ENCODE measurements at places on chromosomes 5 and 9.

DNA sequence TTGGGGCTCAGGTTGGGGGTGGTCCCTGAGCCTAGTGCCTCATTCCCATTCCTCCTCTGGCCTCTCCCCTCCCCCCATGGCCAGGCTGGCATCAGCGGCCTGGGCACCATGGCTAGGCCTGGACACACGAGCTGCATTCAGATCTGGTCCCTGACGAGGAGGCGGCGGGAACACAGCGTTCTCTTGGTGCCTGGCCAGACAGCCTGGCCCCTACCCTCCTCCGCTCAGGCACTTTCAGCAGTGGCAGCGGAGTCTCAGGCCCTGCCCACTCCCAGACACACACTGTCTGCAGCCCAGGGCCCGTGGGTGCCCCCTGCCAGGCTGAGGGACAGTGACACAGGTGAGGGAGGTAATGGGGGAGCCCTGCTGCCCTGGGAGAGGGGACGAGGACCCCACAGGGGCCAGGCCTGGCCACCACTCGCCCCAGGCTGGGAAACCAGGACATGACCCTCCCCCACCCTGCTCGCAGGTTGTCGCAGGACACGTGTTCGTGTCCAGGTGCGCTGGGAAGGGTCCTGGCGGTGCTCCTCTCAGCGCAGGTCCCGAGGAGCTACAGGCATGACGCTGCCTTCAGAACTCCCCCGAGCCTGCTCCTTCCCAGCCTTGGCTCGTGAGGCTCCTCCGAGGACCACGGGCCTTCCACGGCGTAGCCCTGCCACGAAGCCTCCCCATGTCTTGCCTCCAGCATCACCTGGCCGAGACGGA lies 19.9 kb upstream of the UBAC1 start:
- DNase-seq, result no peak

GRCh38 chr5:149228618-149229297 lies 42.9 kb upstream of the AFAP1L1 start:
- DNase-seq, result peak; percentile 88

DNA sequence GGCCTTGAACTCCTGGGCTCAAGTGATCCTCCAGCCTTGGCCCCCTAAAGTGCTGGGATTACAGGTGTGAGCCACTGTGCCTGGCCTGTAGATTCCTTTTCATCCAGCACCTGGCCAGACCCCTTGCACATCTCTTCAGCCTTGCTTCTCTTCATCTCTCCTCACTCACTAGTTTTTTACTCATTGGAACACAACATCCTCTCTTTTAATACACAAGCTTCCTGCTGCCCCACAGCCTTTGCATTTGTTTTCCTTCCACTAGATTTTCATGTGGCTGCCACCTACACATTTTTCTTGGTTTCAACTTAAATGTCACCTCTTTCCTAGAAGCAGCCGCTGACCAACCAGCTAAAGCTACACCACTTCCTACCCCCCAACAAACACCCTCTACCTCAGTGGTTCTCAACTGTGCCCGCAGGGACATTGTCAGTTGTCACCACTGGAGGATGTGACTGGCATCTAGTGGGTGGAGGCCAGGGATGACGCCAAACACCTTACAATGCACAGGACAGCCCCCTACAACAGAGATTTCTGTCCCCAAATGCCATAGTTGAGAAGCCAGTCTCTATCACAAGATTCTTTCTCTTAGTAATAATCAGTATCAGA lies 33.7 kb downstream of the HAVCR1 start:
- no peak for DNase-seq

DNA sequence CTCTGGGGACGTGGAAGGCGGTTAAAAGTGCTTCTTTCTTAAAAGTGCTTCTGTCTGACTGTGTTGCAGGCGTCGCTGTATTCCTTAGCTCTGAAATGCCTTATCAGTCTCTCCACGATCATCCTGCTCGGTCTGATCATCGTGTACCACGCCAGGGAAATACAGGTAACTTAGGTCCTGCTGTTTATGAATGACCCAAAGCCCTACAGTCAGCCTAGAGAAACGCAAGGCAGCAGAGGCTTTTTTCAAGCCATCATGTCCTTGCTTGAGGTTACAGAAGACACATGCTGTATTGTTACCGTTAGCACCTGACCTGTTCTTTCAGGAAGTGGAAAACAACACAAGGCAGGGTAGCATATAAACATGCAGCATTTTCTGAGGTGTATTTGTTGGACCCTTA lies 2.0 kb downstream of the KCNN2 start:
- DNase-seq, result peak; percentile 4

DNA sequence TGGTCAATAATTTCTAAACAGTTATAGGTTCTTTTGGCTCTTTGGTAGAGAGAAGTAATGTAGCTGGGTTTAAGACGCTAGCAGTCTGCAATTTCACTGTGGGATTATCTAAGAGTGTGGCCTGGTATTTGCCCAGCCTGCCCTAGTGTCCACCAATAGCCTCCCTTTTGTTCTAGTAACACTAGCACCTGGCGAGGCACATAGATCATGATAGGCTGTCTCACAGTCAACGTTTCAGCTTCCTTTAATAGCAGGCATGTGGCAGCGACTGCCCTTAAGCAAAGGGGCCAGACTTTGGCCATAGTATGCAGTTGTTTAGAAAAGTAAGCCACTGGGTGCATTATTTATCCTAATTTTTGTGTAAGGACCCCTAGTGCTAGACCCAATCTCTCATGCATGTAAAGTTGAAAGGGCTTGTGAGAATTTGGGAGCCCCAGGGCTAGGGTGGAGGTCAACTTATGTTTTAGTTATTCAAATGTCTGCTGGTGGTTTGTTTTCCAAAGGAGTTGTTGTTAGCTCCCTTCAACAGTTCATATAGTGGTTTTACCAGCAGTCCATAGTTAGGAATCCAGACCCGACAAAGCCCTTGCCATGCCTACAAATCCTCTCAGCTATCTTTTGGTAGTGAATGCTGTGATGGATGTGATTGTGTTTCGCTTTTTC lies 274.3 kb downstream of the HTR1A start:
- DNase-seq, result no peak

- DNase-seq, result peak; percentile 16
These were observed 112.5 kb downstream of the FAM114A2 start for GRCh38 chr5:153926201-153926600.

- peak; percentile 14 for DNase-seq
These were observed 236.5 kb downstream of the DMRTA1 start for GRCh38 chr9:22682961-22683699.

DNA sequence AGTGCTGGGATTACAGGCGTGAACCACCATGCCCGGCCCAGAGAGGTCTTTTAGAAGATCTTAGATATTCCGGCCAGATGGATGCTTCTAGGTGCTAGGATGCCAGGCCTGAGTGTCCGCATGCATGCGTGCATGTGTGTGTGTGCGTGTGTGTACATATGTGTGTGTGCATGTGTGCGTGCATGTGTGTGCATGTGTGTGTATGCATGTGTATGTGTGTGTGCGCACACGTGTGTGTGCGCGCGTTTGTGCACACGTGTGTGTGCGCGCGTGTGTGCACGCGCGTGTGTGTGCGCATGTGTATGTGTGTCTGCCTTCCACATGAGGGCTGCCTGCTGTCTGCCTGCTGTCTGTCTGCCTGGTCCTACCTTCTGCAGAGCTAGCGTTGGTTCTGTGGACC lies 88.0 kb upstream of the FCN2 start:
- no peak for DNase-seq

- no peak for DNase-seq
These were observed 244.4 kb downstream of the FSTL4 start for GRCh38 chr5:133367984-133368383.

DNA sequence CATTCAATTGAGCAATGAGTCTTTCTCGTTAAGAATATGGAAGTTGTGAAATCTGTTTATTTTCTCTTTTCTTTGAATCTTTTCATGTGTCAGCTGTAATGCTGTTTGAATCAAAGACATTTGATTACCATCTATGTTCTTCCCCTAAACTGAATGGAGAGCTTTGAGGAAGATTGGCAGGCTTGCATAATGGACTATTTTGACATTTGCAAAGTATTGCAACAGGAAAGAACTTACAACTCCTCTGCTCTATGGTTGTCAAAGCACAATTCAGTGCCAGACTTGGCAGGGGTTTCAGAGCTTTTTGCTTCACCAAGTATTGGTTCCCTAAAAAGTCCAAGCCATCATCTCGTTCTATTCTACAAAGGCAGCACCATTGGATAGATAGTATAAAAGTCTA lies 549.0 kb upstream of the NUDT12 start:
- no peak for DNase-seq

DNA sequence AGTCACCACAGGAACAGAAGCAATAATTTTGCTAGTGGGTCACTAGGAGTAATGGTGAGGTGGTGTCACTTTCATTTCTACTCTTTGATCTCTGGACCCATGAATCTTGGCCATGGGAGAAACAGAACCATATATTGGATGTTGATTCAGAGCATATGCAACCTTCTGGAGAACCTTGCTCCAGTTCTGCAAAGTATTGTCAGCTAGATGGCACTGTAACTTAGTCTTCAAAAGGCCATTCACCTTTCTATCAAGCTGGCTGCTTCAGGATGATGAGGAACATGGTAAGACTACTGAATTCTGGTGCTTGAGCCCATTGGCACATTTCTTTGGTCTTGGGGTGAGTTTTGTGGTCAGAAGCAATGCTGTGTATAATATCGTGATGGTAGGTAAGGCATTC lies 129.1 kb upstream of the FBN2 start:
- DNase-seq, result no peak

DNA sequence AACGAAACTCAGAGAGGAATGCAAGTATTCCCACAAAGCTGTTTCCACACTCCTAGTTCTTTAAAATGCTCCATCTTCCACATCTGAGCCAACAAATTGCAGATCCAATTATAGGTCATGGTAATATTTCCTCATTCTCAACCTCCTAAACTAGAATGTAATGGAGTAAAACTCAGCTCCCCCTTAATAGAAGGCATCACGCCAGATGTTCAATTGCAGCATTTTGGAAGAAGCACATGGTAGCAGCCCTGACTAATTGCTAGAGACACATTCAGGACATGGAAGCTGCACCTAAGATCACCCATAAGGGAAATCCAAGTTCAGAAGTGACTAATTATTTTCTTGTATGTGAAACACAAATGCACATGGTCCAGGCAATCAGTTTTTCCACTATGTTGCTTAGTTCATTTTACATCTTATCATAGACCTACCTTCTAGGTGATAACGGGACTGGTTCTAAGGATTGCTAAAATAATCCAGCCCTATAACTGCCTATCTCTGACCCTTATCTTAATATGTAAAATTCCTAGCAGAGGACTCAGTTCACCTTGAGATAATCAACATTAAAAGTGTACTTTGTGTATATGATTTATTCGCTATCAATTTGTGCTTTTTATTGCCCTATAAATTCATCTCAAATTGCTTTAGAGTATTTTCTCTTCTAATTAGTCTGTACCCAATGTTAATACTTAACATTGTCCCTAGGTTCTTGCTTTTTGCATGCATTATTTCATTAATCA lies 75.1 kb downstream of the GABRB2 start:
- no peak for DNase-seq

GRCh38 chr5:3862906-3863305 lies 267.3 kb downstream of the IRX1 start:
- DNase-seq, result no peak

- DNase-seq, result no peak
These were observed 153.2 kb downstream of the MELK start for GRCh38 chr9:36725777-36726356.
